ENCODE measurements at places on chromosomes 6 and 20.
A peak's percentile ranks its signal among the peaks of the same experiment; 100 is the strongest.

DNA sequence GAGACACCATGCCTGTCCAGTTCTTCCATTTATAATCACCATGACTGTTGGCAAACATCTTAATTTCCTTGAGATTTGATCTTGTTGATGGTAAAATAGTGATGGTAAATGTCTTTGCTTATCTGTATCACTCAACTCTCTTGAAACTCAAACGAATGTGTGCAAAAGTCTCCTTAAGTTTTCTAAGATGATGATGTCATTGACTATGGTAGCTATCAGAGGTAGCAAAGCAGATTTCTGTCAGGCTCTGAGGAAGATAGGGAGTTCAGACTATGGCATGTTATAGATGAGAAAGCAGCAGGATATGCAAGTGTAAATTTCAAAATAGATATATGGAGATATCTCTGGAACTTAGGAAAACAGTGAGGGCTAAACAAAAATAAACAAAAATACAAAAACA is 121.0 kb upstream of the GJE1 start:
- no peak for DNase-seq

DNA sequence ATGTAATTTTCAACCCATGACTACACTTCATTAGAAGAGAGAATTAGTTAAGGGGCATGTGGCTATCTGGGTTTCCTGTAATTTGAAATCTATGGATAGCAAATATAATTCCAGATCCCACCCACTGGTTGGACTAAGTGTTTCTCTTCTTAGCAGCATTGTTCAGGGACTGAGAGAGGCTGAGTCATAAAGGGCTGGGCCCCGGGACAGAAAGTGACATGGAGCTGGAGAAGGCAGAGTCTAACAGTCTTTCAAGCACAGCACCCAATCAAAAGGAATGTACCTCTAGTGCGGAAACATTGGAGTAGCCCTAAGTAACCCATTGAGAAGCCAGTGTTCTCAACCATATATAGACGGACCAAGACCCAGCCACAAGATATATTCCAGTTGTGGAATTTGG is 363.9 kb downstream of the DHX35 start:
- DNase-seq, result no peak

DNA sequence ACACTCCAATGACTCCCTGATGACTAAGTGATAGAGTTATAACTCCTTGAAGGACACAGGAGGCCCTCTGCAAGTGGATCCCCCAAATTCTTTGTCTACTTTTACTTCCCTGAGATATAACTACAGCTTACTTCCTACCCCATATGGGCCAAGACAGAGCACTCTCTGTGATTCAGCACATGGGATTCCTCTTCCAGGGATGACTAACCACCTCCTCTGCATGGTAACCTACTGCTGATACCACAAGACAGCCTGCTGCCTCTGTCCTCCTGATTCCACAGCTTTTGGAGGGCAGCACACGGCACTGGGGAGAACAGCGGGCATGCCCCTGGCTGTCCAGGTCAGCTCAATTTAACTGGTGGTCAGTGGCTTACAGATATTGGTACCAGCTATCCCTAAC is 675.7 kb upstream of the AGPAT4 start:
- no peak for DNase-seq

DNA sequence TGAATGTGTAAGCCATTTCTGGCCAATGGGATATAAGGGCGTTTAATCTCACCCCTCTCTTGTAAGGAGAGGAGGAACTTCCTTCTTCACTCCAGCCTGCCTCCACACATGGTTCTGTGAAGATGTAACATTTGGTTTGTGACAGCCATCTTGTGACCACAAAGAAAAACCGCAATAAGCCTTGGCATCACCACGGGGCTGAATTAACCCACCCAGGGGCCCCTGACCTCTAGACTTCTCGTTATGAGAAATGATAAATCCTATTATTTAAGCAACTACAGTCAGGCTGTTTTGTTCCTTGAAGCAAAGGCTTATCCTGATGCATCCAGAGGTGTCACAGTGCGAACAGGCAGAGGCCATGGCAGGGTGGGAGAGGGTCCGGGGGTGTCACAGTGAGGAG is 139.7 kb downstream of the CDC5L start:
- no peak for DNase-seq

GRCh38 chr20:20780127-20780824 is 67.8 kb upstream of the RALGAPA2 start:
- DNase-seq, result no peak

DNA sequence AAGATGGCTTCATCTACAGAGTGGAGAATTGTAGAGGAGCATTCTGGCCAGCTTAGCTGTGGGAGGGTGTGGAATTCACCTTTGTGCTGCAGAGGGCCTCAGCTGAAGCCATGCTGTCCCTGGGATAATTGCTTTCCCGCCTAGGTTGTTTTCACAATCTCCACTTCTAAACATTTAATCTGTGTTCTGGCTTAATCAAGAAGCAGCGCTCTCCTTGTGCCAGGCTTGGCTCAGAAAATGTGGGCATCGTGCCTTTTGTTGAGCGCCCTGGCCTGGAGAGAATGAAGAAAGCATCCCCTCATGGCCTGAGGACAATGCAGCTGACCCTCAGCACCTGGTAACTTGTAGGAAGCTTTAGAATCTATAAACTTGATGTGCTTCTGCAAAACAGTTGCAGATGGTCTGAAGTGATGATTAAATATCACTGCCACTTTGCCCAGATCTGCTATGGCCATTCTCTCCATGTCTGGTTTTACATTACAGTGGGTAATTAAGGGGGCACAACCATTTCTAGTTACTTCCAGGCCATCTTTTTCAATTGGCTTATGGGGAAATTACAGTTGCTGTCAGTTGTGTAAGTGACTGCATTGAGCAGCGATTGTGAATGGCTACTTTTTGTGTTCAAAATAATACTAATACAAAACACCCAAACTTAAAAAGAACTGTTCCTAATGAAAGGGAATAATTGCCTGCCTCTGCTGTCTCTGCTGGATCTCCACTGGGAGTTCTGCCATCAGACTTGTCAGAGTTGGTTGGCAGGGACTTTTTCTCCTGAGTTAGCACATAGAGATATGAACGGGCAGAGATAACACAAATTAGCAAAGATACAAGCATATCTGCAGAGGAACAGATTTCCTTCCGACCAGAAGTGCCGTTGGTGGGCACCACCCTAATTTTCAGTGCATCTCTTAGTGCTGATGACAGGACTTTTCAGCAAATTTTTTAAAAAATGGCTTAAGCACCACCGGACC is 18.4 kb downstream of the CTNNBL1 start:
- DNase-seq, result no peak

GRCh38 chr6:28979679-28980078 is 25.4 kb downstream of the ZNF311 start:
- DNase-seq, result no peak

GRCh38 chr6:159719287-159719686 is 8.0 kb upstream of the WTAP start:
- DNase-seq, result no peak

- no peak for DNase-seq
Observed at GRCh38 chr6:6277413-6277812, 43.0 kb downstream of the F13A1 start.

DNA sequence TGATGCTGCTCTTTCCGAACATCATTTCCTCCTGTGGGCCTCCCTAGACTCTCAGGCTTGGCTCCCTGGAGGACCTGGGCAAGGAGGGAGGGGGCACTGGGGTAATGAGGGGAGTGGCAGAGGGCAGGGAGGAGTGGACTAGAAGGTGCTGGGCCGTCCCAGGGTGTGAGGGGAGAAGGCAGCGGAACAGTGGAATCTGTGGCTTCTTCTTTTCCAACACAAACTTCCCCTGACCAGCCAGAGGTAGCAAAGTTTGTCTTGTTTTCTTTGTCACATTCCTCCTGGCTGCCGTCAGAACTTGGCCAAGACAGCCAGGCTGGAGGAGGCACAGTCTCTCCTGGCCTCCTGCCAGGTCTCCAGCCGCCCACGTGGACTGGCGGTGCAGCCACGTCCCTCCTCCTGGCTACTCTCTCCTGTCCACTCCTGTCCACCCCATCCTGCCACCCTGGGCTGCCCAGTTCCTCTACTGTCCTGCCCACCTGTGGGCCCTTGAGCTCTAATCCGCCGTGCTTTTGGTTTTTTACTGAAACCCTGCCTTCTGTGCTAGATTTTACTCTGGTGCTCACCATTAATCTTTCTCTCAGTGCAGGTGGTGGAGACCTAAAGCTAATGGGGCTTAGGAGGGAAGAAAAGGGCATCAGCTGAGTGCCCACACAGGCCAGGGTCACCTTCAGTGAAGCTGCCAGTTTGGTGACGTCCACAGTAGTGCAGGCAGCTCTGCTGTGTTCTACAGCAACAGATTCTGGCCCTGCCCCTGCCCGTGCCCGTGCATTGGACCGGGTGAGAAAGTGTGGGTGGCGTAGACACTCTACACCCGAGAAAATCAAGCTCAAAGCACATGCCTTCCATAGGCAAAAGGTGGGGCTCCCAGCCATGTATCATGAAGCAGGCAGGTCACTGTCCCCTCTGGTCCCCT is 2.8 kb upstream of the CDSN start:
- no peak for DNase-seq

GRCh38 chr6:164415832-164416563 is 893.4 kb downstream of the C6orf118 start:
- no peak for DNase-seq

DNA sequence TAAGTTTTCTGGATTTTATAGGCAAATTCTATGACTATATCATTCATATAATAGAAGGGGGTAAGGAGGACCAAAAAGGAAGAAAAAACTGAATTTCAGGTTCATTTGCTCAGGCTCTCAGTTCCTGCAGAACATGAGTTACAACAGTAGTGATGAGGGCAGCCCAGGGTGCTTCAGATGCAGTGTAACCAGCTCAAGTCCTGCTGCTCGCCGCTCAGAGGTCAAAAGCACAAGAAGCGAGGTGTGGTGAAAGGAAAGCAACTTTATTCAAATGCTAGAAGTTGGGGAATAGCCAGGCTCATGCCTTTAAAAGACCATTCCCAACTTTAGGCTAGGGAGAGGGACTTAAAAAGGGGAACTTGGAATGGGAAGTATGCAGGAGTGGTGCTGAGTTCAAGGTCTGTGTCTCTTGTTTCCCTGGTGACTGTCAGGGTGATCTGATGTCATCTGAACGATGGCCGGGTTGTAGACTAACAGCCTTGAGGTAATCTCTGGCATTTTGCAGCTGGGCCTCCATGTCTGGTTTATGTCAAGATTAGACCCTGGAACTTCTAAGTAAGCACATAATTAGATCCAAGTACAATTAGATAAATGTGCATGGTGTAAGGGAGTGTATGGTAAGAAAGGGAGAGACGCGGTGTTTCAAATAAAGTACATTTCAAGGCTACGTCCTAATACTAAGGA is 14.5 kb upstream of the SEC63 start:
- DNase-seq, result no peak

DNA sequence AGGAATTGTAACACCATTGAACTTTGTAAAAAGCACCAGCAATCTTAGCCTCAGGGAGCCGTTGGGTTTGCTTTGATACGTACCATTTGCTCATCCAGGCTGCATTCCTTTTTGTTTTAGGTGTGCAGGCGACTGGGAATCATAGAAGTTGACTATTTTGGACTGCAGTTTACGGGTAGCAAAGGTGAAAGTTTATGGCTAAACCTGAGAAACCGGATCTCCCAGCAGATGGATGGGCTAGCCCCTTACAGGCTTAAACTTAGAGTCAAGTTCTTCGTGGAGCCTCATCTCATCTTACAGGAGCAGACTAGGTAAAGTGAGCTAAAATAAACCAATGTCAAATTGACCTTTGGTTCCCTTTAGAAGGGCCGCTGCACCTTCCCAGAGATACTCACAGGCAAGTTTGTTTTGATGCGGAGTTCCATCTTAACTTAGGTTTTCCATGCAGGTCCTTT is 1.6 kb downstream of the MYLIP start:
- DNase-seq, result no peak

- no peak for DNase-seq
Observed at GRCh38 chr20:61391812-61392520, 139.9 kb downstream of the CDH4 start.

GRCh38 chr6:56671651-56672461 is 29.2 kb upstream of the DST start:
- DNase-seq, result peak; percentile 24
